ENCODE measurements at places on chromosomes 7 and 10.

DNA sequence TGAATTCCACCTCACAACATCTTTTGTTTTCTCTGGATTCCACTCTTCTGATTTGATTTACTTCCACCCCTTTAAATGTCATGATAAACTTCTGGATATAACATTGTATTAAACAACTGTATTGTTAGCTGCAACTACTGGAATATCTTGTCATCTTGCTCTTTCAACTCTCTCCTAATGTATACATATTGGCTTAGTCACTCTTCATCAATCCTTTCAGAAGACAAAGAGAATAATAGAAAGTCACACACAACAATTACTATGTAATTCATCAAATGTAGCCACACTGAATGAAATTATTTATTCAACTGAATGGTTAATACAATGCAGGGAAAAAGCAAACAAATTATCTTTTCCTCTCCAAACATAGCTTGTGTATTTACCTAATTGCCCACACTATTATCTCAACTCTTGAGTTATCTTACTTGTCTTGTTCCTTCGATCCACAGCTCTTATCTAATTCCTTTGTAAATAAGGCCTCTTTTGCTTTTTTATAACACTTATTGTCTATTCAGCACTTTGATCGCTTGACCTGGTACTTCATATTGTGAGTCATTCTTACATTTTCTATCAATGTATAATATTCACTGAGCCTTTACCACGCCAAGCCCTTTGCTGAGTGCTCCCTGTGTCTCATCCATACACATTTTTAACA, 16.7 kb downstream of the SEMA3A start:
- DNase-seq = peak; percentile 97

DNA sequence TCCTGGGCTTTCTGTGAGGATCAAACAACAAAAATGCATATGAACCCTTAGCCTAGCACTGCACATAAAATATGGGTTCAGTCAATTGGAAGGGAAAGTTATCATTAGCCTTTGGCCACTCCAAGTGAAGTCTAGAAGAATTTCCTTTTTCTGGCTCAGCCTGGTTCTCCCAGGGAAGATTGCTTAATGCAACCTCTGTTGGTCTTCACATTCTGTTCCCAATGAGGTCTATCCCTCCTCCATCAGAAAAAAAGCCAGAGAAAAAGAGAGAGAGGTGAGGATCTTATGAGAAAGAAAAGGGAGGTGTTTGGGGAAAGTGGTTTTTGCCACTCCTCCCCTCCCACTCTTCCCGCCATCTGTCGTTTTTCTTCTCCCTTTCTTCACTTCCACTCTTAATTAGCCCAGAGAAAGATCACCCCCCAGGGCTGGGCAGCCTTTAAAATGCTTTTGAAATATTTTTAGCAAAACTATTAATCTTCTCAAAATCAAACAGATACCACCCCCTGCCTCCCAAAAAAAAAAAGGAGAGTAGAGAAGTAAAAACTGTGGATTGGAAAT, 31.1 kb downstream of the CPVL start:
- no peak for DNase-seq

- DNase-seq = no peak
These were observed 454.5 kb upstream of the FZD8 start for GRCh38 chr10:36096576-36096975.

DNA sequence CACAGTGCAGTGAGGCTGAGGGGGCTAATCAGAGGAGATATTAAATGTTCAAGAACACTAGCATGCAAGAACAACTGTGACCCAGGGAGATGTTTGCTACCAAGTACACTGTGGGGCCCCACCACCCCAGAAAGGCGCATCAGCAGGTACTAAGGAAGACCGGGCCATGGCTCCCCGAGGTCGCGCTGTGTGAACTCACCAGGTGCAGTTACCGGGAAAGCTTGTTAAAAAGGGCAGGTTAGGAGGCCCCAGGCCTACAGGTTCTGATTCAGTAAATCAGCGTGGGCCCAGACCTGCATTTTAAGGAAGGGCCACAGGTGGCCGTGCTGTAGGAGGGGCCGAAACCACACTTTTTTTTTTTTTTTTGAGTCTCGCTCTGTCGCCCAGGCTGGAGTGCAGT, 54.6 kb downstream of the TMEM209 start:
- DNase-seq = no peak

DNA sequence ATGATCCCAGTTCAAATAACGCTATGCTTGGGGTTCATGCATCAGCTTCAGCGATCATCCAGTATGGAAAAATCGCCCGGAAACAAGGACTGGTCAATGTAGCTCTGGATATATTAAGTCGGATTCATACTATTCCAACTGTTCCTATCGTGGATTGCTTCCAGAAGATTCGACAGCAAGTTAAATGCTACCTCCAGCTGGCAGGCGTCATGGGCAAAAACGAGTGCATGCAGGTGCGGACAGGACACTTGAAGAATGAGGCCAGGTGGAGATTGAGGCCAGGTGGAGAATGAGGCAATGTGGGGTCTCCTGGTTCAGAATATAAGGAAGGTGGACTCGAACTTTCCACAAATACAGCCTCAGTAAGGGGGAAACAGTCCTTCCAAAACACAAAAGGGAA, 105.8 kb downstream of the TRRAP start:
- no peak for DNase-seq

GRCh38 chr10:15751046-15751445, 31.3 kb upstream of the ITGA8 start:
- no peak for DNase-seq

- no peak for DNase-seq
These were observed 39.7 kb upstream of the SEMA3D start for GRCh38 chr7:85226361-85227085.

- peak; percentile 68 for DNase-seq
These were observed 7.8 kb upstream of the TRIM56 start for GRCh38 chr7:101077303-101078086.

- DNase-seq = no peak
These were observed 135.6 kb upstream of the HPS1 start for GRCh38 chr10:98582363-98582762.

DNA sequence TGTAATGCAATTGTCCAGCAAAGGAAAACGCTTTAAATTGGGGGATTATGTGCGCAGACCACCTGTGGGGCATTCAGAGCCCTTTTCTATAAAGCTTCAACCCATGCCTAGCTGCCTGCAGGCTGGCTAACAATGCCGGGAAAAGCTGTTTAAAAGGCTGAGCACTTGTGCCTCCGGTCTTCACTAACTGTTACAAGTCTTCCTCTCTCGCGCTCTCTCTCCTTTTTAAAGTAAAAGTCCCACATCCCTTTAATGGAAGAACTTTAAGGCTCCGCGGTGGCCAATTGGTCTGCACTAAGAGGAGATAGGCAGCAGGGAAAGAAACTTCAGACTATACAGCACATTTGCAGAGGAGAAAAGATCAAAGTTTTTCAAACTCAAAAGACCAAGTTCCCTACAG, 4.6 kb downstream of the FZD8 start:
- DNase-seq = no peak

- peak; percentile 62 for DNase-seq
These were observed 40.5 kb downstream of the PRSS2 start for GRCh38 chr7:142811154-142811737.

GRCh38 chr10:70657041-70657440, 15.3 kb upstream of the ADAMTS14 start:
- DNase-seq = no peak

GRCh38 chr7:69882269-69882668, 284.0 kb downstream of the AUTS2 start:
- no peak for DNase-seq

DNA sequence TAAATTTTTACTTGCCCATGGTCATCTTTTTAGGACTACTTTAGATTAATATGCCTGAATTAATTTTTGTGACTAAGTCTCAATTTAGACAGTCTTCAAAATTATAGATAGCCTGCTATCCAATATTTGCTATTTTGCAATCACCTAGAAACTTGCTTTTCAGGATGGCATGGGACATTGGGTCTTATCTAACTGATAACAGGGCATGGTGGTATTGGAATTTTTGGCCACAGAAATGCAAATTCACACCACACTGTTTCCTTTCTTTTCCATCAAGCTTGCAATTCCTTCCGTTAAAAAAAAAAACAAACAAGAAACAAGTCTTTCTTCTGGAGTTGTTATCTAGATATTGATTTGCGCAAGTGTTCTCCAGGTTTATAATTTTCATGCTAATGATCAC, 8.8 kb downstream of the ARL5B start:
- no peak for DNase-seq
